ENCODE measurements at places on chromosomes 7 and 10.

DNA sequence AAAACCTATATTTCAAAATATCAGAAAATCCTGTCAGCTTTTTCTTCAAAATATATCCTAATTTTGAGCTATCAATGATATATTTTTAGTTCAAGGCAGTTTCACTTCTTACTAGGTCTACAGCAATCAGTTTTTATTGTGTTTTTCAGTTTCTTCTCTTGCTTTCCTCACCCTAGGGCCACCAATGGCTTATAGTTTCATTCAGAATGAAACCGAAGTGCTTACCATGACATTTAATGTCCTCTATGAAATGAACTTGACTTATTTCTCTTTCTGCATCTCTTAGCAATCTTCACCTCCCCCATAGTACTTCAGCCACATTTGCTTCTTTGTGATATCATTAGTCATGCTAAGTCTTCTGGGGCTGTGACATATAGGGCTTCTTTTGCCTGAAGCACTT, 100.3 kb downstream of the ARL5B start:
- no peak for DNase-seq

DNA sequence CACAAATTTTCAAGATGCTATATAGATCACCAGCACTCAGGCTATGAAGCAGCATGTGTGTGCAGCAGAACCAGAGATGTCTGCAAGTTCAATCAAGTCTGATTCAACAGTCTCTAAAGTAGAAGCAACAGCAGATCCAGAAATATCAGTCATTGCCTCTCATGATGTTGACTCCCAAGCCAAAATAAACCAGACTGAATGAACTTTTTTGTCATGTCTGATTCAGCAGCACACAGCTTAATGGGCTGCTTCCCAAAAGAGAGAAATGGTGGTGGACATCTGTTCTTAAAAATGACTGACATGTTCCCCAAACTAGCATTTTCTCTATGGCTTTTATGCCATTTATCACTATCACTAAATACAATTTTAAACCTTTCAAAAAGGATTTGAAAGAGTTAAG, 53.8 kb downstream of the TMEM26 start:
- no peak for DNase-seq

GRCh38 chr10:58027426-58027825, 240.3 kb downstream of the IPMK start:
- DNase-seq: no peak

DNA sequence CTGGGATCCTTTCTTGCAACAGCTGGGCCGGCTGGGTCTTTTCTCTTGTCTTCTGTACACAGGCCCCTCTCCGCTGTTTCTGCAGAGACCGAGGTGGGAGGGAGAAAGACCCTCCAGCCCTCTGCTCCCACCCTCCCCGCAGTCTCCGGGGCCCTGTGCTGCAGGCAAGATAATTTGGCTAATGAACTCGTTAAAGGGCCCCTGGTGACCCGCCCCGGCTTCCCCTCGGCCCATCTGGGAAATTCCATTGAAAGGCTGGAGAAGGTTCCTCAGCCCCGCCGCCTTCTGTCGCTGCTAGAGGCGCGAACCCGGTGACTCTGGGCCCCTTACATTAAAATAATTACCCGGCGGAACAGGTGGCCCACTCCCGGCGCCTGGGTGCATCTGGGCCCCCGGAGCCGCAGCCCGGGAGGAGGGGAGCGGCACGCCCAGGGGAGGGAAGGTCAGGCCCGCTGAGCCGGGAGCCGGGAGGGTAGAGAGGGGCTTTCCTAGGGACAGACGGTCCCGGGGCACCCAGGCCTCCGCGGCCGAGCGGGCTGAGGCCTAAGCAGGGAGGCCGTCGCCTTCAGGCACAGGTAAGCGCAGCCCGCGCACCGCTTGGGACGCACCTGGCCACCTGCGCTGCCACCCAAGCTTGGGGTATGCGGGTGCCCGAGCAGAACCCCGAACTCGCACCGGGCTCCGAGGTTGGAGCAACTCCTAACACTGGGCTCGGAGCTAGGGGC, 7.3 kb upstream of the MNX1 start:
- DNase-seq: no peak

DNA sequence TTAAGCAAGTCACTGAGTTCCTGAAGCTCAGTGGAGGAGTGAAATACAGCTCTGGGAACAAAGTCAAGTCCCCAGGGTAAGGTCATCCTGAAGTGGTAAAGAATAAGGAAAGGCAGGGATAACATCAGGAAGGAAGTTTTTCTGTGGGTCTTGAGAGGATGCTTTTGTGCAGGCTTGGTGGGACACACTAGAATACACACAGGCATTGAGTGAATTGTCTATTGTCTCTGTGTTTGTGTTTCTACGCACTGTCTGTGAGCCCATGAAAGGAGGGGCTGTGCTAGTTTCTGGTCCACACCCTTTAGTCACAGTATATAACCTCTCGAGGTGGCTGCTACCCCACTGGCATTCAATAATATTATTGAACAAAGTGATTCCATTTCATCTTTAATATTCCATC, 95.8 kb upstream of the ABCB5 start:
- no peak for DNase-seq

GRCh38 chr7:37635346-37635745, 48.2 kb upstream of the GPR141 start:
- DNase-seq: no peak

GRCh38 chr10:34369120-34369519, 446.0 kb downstream of the PARD3 start:
- DNase-seq: no peak

- DNase-seq: no peak
These were observed 171.3 kb downstream of the MAGI2 start for GRCh38 chr7:79282070-79282694.

DNA sequence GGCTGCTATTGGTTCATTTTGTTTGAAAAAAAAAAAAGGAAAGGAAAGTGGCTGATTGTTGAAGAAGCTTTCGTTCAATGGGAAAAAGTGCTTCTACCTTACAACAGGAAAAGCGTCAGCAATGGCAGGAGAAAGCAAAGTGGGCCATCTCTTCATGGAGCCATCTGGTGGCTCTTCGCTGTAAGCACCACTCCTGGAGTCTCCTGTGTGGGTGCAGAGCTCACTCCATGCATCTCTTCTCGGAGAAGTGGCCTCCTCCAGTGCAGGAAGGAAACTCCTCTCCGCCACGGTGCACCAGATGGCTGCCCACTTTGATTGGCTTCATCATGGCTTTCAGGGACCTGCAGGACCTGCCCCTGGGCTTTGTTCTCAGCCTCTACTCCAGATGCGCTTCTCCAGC, 250.9 kb downstream of the PTEN start:
- DNase-seq: no peak

DNA sequence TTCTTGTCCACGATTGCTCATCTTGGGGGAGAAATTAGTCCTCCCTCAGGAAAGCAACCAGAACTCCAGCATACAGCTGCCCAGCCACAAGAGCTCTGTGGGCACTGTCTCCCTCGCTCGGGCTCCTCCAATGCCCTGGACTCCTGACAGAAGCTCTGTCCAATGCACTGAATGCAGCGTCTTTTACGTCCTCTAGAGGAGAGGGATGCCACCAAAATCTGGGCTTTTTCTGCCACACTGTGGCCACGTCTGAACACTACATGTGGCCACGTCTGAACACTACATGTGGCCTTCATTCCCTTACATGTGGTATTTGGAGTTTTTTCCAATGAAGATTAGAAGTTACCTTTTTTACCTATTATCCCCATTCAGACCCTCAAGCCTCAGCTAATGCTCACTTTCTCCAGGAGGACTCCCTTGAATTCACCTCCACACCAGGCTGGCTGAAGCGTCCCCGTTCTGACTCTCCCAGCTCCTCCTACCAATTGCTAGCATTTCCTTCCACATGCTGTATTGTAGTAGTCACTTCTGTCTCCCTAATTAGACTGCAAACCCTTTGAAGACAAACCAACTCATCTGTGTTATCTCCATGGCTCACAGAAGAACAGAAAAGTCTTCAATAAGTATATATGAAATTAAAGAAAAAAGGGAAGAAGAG, 134.3 kb upstream of the PDE1C start:
- DNase-seq: no peak

GRCh38 chr10:56255298-56255697, 105.8 kb downstream of the ZWINT start:
- no peak for DNase-seq

- no peak for DNase-seq
These were observed 10.7 kb upstream of the FAM13C start for GRCh38 chr10:59373071-59373470.

DNA sequence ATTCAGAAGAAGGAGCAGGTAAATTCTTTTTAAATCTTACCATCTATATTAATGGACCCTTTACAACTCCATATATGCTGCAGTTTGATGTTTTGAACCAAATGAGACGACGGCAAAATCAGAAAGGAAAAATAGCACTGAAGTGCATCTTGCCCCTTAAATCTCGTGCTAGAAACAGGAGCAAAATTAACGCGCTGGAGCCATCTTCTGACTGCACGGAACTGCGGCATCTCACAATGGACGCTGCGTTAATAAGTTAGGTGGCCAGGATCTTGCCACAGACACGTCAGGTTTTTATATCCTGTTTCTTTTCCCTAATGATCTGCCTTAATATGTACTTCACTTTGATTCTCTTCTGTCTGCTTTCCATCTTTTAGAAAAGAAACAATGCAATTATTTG, 354.5 kb downstream of the TFEC start:
- no peak for DNase-seq

DNA sequence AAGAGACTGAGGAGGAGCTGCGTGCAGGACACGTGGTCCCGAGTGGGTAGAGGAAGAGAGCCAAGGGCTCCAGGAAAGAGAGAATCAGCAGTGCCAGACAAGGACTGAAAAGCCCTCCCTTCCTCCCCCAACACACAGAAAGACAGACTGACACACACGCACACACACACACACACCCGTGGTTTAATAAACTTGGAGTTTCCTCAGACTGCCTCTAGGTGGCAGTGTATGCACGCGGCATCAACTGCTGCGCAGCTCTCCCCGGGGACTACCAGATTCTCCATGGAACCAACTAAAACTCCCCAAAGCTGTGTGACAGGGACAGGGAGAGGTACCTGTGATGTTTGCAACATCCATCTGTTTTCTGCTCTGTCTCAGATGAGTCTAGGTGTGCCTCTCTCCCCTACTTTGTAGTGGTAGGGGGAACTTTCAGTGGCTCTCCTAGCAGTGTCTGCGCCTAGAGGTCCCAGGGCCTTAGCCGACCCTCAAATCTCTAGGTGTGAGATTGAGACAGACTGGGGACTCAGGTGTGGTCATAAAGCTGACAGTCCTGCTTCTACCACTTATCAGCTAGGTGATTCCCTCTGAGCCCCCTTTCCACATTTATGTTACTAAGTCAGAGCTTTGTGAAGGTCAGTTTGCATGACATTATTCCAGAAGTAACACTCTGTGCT, 9.3 kb upstream of the TSPAN14 start:
- peak; percentile 47 for DNase-seq

DNA sequence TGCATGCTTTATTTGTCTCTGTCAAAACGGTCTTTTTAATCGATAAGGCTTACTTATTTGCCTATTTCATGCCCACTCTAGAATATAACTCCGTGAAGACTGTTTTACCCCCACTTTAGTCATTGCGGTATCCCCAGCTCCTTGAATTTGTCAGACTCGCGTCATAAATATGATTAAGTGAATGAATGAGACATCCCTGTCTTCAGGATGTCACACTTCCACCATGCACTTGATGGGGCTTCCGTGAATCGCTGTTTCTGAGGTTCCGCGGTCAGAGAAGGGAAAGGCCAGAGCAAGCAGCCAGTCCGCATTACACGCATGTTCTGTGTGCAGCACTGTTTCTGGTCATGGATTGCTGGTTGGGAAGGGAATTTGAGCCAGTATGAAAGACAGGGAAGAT, 138.8 kb downstream of the CELF2 start:
- no peak for DNase-seq

DNA sequence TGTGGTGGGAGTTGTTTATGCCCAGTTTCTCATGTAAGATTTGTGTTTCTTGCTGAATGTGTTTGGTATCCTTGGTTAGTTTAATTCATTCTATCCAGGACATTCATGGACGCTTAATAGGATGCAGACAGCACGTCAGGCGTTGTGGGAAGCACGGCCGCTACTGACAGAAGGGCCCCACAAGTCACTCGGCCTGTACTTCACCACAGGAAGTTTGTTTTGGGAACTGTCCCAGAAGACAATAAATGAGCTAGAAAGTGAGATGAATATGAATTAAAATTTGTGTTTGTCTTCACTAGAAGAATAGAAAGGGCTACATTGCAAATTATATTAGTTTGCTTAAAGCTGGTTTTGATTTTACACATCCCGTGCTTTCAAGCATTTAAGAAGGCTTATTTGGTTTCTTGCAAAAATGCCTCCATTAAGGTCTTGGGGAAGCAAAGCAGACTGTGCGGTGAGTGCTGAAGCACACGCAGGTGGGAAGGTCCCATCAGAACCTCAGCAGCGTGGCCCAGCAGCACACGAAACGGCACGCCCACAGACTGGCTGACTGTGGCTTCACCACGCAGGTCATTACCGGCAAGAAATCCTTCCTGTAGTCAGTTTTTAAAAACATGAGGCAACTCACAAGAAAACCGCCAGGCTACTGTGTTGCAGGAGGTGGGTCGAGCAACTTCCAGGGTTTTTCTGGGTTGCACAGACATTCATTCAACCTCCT, 74.1 kb downstream of the VIPR2 start:
- DNase-seq: no peak

DNA sequence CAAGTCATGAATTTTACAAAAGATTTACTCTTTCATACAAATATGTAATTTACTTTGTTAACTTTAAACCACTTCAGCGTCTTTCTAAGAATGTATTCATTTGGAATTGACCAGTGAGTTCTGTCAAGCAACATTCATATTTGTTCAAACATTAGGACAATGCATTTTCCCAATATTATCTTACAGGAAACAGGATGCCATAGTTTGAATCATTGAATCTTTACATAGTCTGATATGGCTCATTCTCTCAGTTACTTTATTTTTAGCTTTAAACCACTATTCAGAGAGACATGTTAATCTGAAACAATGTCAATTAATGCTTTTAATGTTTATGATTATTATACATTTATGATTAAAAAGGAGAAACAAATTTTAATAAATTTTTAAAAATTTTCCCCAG, 21.1 kb upstream of the MEOX2 start:
- no peak for DNase-seq

GRCh38 chr10:128804411-128804810, 662.6 kb upstream of the MGMT start:
- DNase-seq: no peak

GRCh38 chr10:77182803-77183202, 454.8 kb downstream of the KCNMA1 start:
- DNase-seq: no peak

GRCh38 chr7:116399819-116400218, 99.7 kb upstream of the CAV2 start:
- no peak for DNase-seq

DNA sequence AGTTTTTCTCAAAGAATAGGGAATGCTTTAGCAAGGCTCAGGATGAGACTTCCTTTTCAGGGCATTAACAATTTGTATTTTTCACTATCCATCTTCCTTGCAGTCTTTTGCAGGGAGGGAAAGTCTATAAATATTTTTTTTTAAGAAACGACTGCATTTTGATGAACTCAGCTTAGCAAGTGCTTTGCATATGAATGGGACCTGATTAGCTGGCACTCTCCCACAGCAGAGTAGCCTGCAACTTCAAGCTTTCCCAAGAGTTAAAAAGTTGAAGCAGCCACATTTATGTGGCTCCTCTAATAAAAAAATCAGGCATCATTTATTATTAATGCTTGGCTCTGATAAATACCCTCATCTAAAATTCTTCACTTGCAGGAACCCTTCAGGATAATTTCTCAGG, 134.0 kb downstream of the GRID1 start:
- no peak for DNase-seq
